ENCODE measurements at places on chromosomes 5 and 9. TPM values are rescaled to one million over a fixed set of nuclear protein-coding genes. Genes with fewer than 3 reads are reported as not detected.

Gene PRXL2C
- total RNA-seq, result 22.1 TPM

Gene ABO
- total RNA-seq, result not detected

Gene MEGF9
- 24.1 TPM for total RNA-seq

Gene DRD1
- not detected for total RNA-seq

Gene CMYA5
- 0.11 TPM for total RNA-seq

Gene PCSK1
- total RNA-seq, result 10.9 TPM

Gene LTC4S
- not detected for total RNA-seq

Gene SPRY4
- total RNA-seq, result 33.6 TPM

Gene C8G
- 0.53 TPM for total RNA-seq

Gene ENG
- 5.5 TPM for total RNA-seq

Gene FOXI1
- total RNA-seq, result not detected

Gene HAND1
- total RNA-seq, result not detected

Gene GGTA1
- total RNA-seq, result not detected

Gene LMX1B
- 5.6 TPM for total RNA-seq

DNA sequence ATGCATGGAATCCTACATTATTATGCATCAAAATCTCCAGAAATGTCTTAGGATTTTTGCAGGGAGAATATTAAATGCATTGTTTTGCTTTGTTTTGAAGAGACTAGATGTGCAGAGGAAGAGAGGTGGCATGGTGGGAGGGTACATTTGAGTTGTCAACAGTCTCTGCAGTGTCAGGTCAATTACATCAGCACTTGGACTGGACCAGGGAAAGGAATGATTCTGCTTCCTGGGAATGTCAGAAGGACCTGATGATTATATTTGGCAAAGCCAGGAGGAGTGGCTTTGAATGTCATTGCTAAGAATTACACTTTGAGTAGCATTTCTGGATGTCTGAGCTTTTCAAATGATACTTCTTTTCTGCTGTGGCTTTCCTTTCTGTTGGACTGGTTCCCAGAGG is 17.5 kb upstream of the TMEFF1 start:
- no peak for DNase-seq

- no peak for DNase-seq
These were observed 111.5 kb upstream of the EQTN start for GRCh38 chr9:27408482-27408881.

GRCh38 chr9:89808756-89809181 is 204.0 kb downstream of the GADD45G start:
- no peak for DNase-seq

GRCh38 chr5:180328296-180329137 is 24.6 kb downstream of the GFPT2 start:
- peak; percentile 83 for DNase-seq

DNA sequence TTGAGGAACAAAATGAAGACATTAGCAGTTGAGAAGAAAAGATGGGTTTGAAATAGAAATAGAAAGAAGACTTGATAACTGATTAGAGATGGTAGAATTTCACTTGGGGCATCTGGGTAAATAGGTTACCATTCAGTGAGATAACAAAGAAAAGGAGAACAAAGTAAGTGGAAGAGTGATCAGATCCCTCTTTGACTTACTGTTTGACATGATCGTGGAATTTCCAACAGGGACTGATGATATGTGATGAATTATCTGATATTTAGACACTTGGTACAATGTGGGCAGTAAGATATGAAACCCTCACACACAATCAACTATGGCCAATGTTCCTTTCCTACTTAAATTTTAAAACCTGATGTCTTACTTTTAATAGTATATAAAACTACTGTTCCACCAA is 70.1 kb upstream of the STARD4 start:
- no peak for DNase-seq

DNA sequence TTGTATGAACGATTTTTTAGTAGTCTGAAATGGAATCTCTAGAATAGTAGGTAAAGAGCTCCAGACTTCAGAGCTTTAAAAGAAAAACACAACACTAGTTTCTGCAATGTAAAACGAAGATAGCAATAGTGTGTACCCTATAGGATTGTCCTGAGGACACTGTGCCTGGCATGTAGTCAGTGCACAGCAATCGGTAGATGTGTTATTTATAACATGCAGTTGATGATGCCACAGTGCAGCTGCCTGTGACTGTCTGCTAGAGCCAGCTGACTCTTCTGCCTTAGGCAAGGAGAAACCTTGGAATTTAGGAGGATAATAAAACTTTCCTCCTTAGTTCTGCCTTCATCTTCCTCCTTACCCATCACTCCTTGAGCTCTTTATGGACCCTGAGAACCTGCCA is 27.7 kb upstream of the TMOD1 start:
- DNase-seq, result no peak

GRCh38 chr9:136744773-136745172 is 2.0 kb upstream of the LCN10 start:
- no peak for DNase-seq

GRCh38 chr9:14909961-14910805 is at the start of gene FREM1:
Gene FREM1, minus strand, starts transcription at chr9:14910428. Its CDS starts 41,451 bp downstream, at chr9:14868977.
- peak; percentile 23 for DNase-seq

- DNase-seq, result peak; percentile 82
These were observed 826 bp upstream of the PRDM9 start for GRCh38 chr5:23506329-23507236.

- DNase-seq, result no peak
These were observed 102.6 kb downstream of the WNK2 start for GRCh38 chr9:93286252-93287188.

GRCh38 chr5:34474573-34475021 is 181.5 kb upstream of the RAI14 start:
- DNase-seq, result peak; percentile 83

- DNase-seq, result no peak
These were observed 160.3 kb downstream of the HSD17B3 start for GRCh38 chr9:96141666-96142065.

GRCh38 chr9:34549407-34549732 is 26.6 kb upstream of the ENHO start:
- DNase-seq, result no peak

GRCh38 chr5:65861830-65862241 is 64.5 kb upstream of the ERBIN start:
- DNase-seq, result peak; percentile 46

- no peak for DNase-seq
These were observed 43.3 kb downstream of the TMC1 start for GRCh38 chr9:72564479-72565281.

- DNase-seq, result peak; percentile 88
These were observed 6.0 kb upstream of the NEK6 start for GRCh38 chr9:124251605-124252378.

DNA sequence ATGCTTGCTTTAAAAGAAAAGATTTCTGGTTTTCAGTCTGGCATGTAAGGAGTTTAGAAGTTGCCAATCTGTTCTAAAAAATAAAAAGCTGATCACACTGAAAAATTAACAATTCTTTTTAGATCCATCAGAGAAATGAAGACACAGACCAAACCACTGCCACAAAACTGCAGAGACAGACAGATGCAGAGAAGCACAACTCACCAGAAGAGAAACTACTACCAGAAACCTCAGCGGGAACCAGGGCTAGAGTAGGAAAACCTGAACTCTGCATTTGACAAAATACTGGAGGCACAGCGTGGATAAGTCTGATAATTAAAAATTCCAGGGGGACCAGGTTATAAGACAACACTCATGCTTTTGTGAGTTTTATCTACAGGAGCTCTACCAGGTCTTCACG is 28.8 kb downstream of the FBXL17 start:
- DNase-seq, result no peak

DNA sequence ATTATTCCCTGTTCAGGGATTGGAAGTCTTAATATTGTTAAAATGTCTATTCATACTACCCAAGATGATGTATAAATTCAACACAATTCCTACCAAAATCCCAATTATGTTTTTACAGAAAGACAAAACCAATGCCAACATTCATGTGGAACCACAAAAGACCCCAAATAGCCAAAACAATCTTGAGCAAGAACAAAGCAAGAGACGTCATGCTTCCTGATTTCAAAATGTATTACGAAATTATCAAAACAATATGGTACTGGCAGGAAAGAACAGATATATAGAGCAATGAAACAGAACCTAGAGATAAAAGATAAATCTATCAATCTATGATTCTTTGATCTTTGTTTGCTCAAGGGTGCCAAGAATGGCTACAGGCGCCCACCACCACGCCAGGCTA is 237.9 kb downstream of the TAF11L14 start:
- DNase-seq, result no peak

DNA sequence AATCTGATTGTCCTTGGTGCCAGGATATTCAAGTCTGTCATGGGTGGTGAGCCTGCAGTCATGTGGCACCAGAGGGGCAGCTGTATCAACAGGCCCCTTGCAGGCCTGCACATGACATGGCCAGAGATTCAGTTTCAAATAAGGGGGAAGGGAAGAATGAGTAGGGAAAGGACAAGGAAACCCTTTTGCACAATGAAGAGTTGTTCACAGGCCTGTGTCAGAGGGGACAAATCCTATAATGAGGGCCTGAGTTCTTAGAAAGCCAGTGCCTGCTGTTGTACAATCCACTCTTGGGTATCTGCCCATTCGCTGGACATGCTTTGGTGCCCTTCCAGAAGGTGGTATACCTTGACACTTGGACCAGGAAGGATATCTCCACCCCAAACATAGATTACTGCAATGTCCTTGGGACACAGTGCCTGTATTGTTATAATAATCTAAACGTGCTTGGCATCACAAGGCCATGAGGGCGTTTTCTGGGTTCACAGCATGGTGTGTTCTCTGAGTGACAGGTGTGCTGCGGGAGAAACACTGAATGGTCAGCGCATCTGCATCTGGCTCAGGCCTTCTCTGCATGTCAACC is 1.9 kb upstream of the TMEM171 start:
- DNase-seq, result peak; percentile 63

GRCh38 chr5:120436996-120437395 is 27.1 kb upstream of the PRR16 start:
- no peak for DNase-seq

- no peak for DNase-seq
These were observed 182.1 kb upstream of the TRIM32 start for GRCh38 chr9:116504893-116505480.

GRCh38 chr9:4055032-4055431 is 244.8 kb downstream of the GLIS3 start:
- no peak for DNase-seq

DNA sequence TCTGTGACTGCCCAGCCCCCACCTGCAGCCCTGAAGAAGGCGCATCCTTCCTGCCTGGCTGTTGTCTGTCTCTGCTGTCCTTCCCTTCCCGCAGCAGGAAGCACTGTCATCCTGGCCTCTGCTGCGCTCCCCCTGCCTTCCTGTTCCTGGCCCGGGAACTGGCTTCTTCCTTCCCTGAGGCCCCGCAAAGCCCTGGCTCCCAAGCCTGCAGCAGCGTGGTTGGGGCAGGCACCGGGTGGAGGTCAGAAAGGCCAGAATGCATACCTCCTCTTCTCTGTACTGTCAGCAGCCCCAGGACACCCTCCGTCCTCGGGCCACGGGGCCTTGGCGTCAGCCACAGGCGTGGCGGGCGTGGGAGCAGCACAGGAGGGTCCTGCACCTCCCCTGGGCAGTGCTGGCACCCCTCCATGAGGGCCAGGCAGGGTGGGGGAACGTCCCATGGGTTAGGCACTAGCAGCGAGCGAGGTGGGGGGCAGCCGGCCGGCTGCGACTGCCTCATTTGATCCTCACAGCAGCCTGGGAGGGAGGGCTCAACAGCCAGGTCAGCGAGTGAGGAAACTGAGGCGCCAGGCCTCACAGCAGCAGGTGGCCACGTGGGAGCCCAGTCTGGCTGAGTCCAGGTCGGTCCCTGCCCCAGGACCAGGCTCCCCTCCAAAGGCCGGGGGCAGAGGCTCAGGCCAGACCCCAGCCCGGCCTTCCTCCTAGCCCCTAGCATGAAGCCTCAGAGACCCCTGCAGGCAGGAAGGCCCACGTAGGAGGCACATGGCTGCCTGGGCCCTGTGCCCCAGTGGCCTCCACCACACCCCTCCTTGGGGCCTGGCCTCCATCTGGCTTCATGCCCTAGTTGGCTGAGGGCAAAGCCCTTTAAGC is 9.4 kb downstream of the FLT4 start:
- no peak for DNase-seq
